ENCODE measurements at places on chromosomes 7 and 10. TPM values are rescaled to one million over a fixed set of nuclear protein-coding genes. Genes with fewer than 3 reads are reported as not detected.

- peaks cover 34% of the 10 kb centered on the region for H3K4me1 ChIP-seq
- no peak overlapping the region for H3K4me3 ChIP-seq
- H3K36me3 ChIP-seq: no peaks in the 10 kb centered on the region
- DNase-seq: no peak
These were observed 112.1 kb downstream of the SGMS1 start for GRCh38 chr10:50511492-50512213.

GRCh38 chr7:54944179-54944578 lies 74.6 kb upstream of the EGFR start:
- DNase-seq: no peak
- no peak overlapping the region for H3K4me3 ChIP-seq
- H3K36me3 ChIP-seq: no peaks in the 10 kb centered on the region
- no peaks in the 10 kb centered on the region for H3K4me1 ChIP-seq

Gene FRMD4A
- not detected for polyA plus RNA-seq

Gene BAMBI
- not detected for polyA plus RNA-seq
